Activated naive CD4-positive, alpha-beta T cell treated with anti-CD3 and anti-CD28 coated beads, Interleukin-2, amount 50 U/mL, for 72 hours (primary cell): ENCODE measurements at places on chromosomes 4 and X. TPM values are rescaled to one million over a fixed set of nuclear protein-coding genes. Genes with fewer than 3 reads are reported as not detected.

DNA sequence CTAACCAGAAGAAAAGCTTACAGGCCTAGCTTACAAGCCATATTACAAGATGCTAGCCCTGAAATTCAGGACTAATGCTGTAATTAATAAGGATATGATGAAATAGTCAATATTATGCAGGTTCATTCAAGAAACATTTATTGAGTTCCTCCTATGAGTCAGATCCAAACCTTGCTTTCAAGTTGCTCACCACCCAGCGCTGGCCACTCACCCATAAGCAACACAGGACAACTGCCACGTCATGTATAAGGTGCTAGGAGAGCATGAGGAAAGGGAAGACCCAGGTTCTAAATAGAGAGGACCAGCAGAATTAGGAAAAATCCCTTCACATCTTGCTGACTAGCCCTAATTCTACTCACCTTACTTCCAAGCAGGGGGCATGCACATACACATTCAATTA is 23.3 kb downstream of the MAML3 start:
- DNase-seq: no peak

Gene ATOH1
- total RNA-seq: not detected

DNA sequence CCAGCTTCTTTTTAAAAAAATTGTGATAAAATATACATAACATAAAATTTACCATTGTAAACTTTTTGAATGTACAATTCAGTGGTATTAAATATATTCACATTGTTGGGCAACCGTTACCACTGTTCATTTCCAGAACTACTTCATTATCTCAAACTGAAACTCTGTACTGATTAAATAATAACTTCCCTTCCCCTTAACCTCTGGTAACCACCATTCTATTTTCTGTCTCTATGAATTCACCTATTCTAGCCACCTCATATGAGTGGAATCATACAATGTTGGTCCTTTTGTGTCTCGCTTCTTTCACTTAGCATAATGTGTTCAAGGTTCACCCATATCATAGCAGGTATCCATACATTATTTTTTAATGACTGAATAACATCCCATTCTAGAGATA is 8.3 kb downstream of the GPR50 start:
- no peak for DNase-seq

DNA sequence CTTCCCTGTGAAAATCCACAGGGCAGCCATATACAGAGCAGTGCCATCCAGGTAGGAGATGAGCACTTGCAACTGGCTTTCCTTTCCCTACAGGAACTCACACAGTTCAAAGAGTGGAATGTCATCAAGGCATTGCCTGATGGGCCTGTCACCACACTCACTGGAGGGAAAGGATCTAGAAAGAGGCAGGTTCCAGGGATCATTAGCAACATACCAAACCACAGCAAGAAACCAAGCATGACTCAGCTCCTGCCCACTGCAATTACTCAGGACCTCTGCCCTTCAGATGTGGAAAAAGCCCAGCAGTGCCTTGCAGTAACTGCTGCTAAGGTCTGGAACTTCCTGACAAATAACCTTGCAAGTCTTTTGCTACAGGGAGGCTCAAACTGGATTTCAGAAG is 101.2 kb downstream of the ZNF674 start:
- DNase-seq: no peak

Gene USP26
- not detected for total RNA-seq

DNA sequence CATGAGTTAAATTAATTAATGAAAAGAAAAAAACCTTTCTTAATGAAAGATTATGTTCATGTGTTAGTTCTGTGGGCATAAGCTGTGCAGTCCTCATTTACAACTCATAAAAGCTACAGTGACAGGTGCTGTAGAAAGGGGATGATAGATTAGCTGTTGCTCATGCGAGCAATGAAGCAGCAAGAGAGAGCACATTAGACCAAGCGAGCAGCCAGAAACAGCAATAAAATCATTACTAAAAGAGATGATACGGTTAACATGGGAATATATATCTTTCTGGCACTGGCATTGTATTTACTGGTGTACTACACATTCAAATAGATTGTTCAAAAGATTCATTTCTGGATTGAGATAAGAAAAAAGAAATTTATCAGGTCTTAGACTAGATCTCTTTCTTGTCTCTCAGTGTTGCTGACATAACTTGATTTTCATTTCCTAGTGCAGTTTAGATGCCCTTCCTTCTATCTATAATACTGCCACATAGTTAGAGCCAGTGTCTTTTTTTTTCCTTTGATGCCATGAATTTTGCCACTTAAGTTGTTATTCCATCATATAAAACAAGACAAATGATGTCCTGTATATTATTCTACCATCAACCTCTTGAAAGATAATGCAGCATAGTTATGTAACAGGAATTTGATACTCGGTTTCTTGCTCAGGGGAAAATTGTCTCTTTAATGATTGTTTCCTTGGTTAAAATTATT is 164.6 kb downstream of the BANK1 start:
- no peak for DNase-seq

- no peak for DNase-seq
Measured at GRCh38 chrX:41352329-41352838, 18.4 kb downstream of the DDX3X start.

Gene GYG2
- not detected for total RNA-seq

DNA sequence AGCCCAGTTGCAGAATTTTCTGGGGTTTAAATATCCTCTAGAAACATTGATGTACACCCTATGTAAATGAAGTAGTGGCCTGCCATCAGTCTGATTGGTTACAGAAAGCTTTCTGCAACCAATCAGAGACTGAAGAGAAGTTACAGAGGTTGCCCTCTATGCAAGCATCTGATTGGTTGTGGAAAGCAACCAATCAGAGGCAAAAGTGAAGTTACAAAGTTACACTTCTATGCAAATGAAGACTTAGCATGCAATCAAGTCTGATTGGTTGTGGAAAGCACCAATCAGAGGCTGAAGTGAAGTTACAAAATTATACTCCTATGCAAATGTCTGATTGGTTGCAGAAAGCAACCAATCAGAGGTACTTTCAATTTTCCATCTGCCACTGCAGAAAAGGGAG is 51.9 kb upstream of the USP9X start:
- DNase-seq: no peak

DNA sequence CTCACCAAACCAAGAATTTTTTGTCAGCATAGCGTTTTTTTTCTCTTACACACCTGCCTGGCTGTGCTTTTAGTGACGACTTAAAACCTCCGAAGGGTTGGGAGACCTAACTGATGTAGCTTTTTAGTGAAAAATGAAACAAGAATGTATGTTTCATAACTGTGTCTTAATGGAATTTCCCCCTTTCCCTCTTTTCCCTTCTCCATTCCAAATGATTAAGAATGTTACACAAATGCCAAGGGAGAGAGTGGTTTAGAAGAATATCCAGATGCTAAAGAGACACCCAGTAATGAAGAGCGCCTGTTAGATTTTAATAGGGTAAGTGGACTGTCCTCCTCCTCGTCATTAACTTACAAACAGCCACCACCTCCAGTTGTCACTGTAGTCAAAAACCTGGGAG is 33.2 kb upstream of the TBC1D14 start:
- no peak for DNase-seq

Gene REPS2
- total RNA-seq: 0.02 TPM

Gene PLXNB3
- total RNA-seq: 1.5 TPM

GRCh38 chr4:65943076-65943475 is 272.8 kb upstream of the EPHA5 start:
- DNase-seq: no peak

DNA sequence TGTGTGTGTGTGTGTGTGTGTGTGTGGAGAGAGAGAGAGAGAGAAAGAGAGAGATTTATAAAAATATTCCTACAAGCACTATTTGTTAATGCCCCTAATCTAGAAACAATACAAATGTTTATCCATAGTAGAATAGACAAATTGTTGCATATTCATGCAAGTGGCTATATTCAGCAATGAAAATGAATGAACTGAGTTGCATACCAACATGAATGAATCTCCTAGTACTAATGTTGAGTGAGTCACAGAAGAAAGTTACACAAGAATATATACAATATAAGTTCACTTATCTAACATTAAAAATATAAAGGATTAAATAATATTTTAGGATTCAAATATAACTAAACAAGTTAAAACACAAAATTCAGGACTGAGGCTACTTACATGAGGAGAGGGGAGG is 456.8 kb upstream of the AMOT start:
- no peak for DNase-seq

GRCh38 chrX:41823402-41823801 is 99.4 kb downstream of the GPR82 start:
- no peak for DNase-seq

Gene XKRX
- 2.0 TPM for total RNA-seq

Gene PCDH10
- total RNA-seq: not detected

Gene DMRTC1
- total RNA-seq: not detected

GRCh38 chr4:75495476-75495875 is 18.7 kb downstream of the RCHY1 start:
- DNase-seq: no peak

DNA sequence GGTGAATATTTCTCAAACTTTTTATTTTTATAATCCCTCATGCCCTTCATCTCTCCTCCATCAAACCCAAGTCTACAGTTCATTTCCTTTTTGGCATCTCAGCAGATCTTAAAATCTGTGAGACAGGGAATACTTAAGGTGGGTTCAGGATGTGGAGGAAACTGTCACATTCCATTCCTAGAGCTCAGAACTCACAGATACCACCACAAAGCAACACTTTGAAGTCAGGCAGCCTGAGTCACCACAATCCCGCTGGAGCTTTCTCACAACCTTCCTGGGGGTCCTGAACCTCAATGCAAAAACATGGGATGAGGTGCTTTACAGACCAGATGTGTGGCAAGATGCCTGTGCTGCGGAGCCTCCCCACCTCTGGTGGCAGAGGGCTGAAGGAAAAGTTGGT is 63.2 kb downstream of the HHIP start:
- DNase-seq: no peak

Gene LUZP4
- not detected for total RNA-seq

DNA sequence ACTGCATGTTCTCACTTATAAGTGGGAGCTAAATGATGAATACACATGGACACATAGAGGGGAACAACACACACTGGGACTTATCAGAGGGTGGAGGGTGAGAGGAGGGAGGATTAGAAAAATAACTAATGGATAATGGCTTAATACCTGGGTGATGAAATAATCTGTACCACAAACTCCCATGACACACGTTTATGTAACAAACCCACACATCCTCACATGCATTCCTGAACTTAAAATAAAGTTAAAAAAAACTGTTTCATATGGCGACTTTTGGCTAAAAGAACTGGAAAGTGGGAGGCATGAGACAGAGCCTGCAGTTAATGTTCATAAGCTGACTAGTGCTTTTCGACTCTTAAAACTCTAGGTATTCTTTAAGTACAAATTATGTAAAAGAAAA is 98.9 kb upstream of the NPFFR2 start:
- no peak for DNase-seq

- DNase-seq: no peak
Measured at GRCh38 chrX:11929476-11929875, 171.4 kb downstream of the MSL3 start.

Gene ADAM29
- total RNA-seq: not detected

Gene AFF2
- total RNA-seq: 0.77 TPM

Gene GPR78
- total RNA-seq: not detected

Gene MND1
- 31.1 TPM for total RNA-seq

- no peak for DNase-seq
Measured at GRCh38 chrX:9518051-9518450, 53.2 kb downstream of the TBL1X start.

DNA sequence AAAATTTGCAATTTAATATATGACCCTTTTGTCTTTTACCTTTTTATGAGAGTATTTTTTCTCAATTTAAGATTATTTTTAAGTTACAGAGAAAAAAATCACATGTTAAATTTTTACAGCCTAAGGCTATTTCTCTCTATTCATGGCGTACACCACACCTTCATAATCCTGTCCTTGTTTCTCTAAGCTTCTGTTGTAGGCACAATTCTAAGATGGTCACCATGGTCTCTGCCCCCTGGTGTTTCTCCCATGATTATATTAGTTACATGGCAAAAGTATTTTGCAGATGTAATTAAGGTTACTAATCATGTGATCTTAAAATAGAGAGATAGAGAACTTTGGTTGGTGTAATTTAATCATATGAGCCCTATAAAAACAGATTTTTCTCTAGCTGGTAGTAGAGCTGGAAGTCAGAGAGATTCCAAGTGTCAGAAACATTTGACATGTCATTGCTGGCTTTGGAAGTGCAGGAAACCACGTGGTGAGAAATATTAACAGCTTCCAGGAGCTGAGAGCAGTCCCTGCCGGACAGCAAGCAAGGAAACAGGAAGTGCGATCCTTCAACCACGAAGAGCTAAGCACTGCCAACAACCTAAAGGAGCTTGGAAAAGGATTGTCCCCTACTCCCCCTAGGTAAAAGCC is 89.8 kb downstream of the EIF4E start:
- no peak for DNase-seq

DNA sequence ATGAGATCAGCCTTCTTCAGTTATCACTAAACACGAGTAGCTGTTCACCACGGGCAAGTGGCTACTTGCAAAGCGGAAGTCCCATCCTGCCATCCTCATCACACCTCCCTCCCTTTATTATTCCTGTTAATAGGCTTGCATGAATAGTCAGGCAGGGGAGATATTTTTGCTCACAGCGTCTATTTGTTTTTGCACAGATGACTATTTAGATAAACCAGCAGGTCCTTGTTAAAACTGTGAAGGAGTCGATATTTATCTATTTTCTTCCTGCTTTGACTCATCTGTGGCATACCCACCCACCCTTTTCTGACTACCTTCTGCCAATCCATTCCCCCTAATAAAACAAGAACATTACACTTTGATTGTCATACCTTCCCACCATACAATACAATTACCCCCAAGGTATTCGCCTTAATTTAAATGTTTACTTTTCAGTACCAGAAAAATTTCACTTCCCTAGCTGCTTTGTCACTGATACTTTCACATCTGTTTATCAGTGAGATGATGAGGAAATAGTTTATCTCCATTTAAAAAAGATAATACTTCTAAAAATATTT is 96.6 kb upstream of the BANK1 start:
- no peak for DNase-seq

DNA sequence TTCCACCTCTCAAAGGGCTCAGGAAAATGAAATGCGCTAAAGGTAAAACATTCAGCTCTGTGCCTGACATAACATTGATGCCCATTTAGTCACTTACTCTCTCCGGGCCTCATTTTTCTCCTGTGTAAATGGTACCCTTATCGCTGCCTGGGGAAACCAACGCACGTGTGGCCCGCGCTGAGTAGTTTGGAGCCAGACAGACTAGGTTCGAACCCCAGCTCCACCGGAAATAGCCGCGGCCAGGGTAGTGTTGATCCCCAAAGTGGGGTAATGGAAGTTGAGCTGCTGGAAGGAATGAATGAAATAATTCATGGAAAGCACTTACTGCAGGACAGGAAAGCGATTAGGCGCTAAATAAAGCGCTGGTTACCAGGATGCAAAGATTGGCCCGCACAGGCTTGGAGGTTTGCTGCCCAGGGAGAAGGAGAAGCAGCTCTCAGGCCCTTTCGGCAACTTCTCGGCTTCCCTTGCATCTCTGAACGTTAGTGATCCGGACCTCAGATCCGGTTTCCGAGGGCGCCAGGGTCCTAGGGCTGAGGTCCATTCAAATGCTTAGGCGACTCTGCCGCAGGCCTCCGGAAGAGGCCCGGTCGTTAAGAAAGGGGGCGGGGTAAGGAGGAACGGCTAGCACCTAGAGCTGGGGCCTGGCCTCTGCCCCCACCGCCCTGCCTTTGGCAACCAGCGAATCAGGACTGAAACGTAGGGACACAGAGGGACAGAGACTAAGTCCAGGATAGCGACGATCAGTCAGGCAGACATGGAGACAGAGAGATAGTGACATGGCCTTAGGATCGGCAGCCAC is 13.3 kb downstream of the NKX3-2 start:
- no peak for DNase-seq
